ENCODE measurements at places on chromosomes 3 and 15. TPM values are rescaled to one million over a fixed set of nuclear protein-coding genes. Genes with fewer than 3 reads are reported as not detected.

DNA sequence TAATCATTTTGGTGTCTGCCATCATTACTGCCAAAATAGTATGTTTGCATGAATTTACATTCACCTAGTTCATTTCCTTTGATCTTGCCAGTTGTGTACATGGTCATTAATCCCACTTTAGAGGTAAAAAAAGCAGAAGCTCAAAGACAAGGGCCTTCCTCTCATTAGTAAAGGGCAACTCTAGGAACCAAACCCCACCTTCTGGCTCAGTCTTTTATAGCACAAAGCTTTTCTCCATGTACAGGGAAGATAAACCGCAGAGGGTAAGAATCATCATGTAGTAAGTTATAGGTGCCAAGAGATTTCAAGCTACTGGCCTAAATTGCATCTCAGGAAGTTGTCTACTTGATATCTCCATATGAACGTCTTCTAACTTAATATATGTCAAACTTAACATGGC lies 19.3 kb upstream of the SPG21 start:
- no peak for DNase-seq

GRCh38 chr15:35107122-35107521 lies 22.0 kb upstream of the NANOGP8 start:
- DNase-seq = no peak

- DNase-seq = no peak
Measured at GRCh38 chr15:68643216-68643830, 64.5 kb downstream of the CORO2B start.

Gene ARRDC4
- 4.2 TPM for total RNA-seq

DNA sequence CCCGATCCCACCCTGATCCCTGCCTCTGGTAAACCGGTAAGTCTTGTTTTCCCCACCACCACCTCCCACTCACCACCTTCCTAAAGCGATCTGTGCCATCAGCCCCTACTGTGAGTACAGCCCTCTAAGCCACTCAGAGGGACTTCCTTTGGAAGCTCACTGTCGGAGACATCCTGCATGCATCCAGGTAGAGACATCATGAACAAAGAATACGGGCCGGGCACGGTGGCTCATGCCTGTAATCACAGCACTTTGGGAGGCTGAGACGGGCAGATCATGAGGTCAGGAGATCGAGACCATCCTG lies 13.7 kb upstream of the PCSK6 start:
- no peak for DNase-seq

Gene KLF15
- total RNA-seq = not detected

DNA sequence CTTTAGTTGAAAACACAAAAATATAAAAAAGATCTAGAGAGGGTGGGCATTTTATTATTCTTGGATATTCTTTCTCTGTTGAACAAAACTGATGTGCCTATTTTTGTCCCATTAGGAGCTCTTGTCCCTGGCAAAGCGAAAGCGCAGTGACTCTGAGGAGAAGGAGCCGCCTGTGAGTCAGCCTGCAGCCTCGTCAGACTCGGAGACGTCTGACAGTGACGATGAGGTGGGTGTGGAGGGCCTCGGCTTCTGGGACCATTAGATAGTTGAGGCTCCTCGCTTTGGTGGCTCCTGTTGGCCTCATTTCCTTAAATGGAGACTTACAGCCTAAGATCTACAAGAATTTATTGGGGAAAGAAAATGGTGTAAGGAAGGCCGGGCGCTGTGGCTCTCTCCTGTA lies 21.3 kb downstream of the RTF1 start:
- DNase-seq = no peak

DNA sequence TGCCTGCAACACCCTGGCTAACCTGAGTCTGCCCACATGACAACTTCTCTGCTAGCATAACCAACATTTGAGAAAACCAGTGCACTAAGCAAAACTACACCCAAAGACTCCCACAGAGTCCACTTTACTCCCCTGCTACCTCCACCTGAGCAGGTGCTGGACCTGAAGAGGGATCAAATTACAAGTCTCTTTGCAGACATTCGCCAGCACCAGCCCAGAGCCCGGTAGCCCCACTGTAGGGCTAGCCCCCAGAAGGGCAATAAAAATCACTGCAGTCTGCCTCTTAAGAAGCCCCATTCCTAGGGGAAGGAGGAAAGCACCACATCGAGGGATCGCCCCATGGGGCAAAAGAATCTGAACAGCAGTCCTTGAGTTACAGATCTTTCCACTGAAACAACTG lies 472.2 kb downstream of the GRM7 start:
- DNase-seq = no peak

DNA sequence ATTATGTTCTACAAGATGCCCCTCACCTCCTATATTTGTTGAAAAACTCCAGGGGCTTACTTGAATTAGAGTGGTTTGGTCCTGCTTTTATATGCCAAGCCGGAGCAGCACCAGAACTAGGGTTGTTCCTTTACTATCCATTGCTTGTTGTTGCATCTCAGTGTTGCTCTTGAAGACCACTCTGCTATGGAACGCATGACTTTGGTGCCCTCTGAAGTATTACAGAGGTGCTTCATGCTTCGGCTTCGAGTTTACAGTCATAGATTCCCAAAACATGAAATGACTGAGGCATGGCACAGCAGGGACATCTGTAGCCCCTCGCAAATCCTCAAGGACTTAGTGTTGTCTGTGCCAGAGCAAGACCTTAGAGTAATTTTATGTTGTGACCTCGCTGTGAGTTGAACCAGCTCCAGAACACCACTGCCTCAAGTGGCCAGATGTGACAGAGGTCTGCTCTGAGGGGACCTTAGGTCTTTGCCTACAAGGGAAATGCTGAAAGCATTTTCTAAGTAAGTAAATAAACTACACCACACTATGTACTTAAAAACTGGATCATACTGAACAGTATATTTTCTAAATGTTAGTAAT lies 67.2 kb upstream of the SIAH2 start:
- DNase-seq = peak; percentile 23

- DNase-seq = no peak
Measured at GRCh38 chr3:186534113-186534669, 10.0 kb downstream of the CRYGS start.

- no peak for DNase-seq
Measured at GRCh38 chr3:140843656-140844055, 98.0 kb upstream of the SLC25A36 start.

DNA sequence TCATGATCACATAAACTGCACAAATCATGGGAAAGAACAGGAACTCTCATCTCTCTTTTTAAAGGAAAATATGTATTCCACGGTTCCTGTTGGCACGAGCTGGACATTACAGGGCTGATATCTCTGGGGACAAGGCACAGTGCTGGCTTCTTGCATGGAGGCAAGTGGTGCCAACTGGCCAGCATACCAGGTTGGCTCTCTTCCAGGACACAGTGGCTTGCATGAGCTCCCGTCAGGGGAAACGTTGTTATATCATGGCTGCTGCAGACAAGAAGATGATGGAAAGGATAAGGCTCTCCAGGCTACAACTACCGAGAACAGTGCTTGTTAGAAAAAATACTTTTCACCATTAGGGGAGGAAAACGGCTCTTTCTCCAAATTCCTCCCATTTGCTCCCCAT lies 283.9 kb downstream of the RORA start:
- no peak for DNase-seq

- no peak for DNase-seq
Measured at GRCh38 chr3:110881069-110881468, 190.5 kb upstream of the NECTIN3 start.

GRCh38 chr15:93989440-93989998 lies 241.8 kb upstream of the MCTP2 start:
- DNase-seq = no peak

Gene TMEM212
- total RNA-seq = not detected

Gene ANKRD34C
- total RNA-seq = not detected

Measured in CD8-positive, alpha-beta T cell (primary cell).